HT1080 (cell line): ENCODE measurements at places on chromosomes 4 and X. TPM values are rescaled to one million over a fixed set of nuclear protein-coding genes. Genes with fewer than 3 reads are reported as not detected.

GRCh38 chr4:24772061-24772705, 23.2 kb upstream of the SOD3 start:
- DNase-seq: no peak

PARM1 gene
- not detected in 2 replicates for total RNA-seq

GRCh38 chr4:52296341-52296740, 245.2 kb downstream of the SPATA18 start:
- DNase-seq: no peak

USP38 gene
- 16.5 and 20.7 TPM in 2 replicates for total RNA-seq

MAGEC3 gene
- total RNA-seq: not detected in 2 replicates

DNA sequence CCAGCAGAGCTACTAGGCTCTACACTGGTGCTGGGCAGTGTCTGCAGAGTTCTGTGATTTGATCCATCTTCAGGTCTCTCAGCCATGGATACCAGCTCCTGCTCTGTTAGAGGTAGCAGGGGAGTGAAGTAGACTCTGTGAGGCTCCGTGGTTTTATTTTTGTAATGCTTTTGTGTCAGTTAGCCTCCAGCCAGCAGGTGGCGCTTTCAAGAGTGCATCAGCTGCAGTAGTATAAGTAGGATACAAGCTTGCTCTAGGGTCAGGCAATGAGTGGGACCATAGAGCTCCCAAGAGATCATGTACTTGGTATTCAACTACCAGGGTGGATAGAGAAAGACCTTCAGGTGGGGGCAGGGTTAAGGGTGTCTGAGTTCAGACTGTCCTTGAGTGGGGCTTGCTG, 362.5 kb upstream of the TRAM1L1 start:
- DNase-seq: peak; percentile 35

DNA sequence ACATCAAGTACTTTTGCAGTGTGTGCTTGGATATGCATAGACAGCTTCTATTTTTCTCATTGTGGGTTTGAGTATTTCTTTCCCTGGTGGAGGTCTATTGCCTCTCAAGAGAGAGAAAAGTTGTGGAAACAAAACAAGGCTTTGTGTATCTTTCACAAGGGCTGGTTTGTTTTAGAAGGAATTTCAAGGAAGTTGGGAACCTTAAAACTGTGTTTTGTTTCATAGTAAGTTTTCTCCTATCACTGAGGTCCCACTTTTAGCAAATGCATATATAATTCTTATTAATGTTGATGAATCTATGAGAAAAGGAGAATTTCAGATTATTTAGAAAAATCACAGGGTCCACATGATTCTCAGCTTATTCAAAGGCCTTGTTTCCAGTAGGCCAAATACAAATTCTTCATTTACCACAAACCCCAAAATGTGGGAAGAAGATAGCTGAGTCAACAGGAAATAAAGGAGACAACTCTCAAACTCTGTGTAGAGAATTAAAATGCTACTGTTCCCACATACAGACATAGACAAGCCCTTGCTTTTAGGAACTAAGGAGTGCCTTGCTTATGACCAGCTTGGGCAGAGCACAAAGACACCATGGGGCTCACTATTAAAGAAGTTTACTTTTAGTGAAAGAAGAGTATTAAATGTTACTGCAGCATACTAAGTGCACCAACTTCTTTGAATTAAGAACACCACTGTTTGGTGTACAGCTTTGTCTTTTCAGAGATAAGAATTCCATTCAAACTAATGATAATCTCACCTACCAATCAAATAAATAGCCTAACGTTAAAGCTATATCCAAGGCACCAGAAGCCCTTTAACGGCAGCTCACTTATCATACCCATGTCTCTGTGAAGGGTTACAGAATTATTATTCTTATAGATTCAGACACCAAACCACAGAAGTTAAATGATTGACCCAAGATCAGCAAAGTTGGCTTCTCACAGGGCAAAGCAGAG, 177.4 kb upstream of the LEF1 start:
- DNase-seq: peak; percentile 90

DNA sequence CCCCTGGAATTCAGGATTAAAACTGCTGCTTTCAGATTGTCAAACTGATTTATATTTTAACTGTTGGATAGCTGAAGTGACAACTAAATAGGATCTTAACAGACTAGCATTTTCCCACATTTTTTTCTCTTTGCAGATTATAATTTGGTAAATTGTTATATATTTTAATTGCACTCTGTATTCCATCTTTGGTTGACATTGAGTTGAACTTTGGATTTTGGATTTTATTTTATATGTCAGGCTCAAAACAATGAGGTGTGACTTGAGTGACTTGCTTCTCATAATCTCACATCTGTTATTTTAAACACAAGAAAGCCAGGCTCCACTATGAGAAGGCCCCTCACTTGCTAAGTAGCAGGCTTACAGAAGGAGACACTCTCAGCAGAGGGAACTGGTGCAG, 38.1 kb downstream of the NAA11 start:
- no peak for DNase-seq

TMPRSS11B gene
- not detected in 2 replicates for total RNA-seq

- peak; percentile 0 for DNase-seq
Observed at GRCh38 chrX:128818690-128819089, 704.6 kb downstream of the SMARCA1 start.

STAP1 gene
- not detected in 2 replicates for total RNA-seq

DNA sequence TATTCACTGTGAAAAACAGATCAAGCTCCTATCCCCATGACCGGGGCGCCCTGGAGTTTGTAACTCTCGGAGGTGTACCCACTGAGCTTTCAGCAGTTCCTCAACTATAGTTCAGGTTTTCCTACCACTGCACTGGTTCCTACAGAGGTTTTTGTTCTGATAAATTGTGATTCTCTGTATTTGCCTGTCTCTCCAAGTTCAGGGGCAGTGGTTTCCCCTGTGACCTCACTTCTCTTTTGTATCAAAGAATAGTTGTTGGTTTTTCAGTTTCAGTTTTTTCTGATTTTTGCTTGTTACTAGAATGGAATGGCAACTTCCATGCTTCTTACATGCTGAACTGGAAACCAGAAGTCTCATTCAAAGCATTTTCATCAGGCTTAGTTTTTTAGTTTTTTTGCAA, 56.8 kb upstream of the PLS3 start:
- DNase-seq: no peak

- peak; percentile 80 for DNase-seq
Observed at GRCh38 chr4:70705183-70706043, 16.4 kb upstream of the RUFY3 start.

GRCh38 chrX:65610040-65610439, 57.4 kb upstream of the MSN start:
- DNase-seq: no peak

DNA sequence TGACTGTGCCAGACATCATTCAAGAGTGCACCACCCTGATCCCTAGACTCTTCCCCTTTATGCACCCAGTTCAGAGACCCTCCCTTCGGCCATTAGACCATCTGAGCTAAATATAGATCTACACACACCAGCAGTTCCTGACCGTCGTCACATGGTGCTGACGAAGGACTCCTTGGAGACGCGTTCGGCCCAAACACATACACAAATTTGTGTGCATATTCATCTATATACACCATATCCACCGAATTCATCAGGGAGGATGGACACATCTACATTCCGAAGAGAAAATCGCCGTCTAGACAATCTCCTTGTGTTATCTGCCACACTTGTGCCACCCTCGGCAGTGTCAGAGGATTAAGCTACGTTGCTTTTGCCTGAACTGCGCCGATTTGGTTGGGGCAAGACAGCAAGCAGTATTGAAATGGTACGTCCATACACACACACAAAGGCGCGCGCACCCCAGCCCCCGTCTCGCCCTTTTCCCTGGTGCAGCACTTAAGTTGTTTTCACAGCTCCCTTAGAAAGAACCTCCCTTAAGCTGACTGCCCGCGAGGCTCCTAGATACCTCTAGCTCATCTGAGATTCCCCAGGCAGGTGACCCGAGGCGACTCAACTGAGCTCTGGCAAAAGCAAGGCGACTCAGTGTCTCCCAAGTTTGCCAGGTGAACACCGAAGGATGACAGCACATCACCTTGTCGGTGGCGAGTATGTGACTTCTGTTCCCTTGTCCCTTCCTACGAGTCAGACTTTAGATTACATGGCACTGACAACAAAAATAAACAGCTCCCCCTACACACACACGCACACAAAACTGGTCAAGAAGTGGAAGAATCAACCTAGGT, 1.0 kb downstream of the RASGEF1B start:
- DNase-seq: no peak

GRCh38 chr4:24611575-24611974, 27.2 kb upstream of the DHX15 start:
- DNase-seq: no peak

F9 gene
- not detected in 2 replicates for total RNA-seq

DNA sequence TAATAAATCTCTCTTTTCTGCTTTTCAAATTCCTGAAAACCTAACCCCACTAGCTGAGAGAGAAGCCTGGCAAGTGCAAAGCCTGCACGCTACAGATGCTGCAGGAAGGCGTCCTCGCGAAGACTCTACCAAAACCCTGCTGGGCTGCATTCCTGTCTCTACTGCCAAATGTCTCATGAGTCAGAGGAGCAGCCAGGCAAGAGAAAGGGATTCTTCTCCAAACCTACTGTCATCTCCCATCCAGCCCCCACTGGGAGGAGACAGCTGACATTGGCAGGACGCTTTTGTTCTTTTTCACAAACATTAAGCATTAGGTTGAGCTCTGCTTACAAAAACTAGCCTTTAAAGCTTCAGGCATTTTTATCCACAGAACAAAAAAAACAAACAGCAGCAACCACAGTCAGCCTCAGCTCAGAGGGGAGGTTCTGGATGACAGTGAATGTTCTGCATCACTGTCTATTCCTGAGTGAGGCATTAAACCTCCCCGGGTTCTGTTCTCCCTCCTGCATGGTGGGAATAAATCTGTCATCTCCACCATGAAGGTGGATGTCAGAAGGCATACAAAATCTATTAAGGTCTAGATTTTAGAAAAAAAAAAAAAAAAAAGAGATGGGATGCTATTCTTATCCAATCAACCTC, 18.0 kb downstream of the CRMP1 start:
- DNase-seq: no peak

F11 gene
- not detected in 2 replicates for total RNA-seq

DNA sequence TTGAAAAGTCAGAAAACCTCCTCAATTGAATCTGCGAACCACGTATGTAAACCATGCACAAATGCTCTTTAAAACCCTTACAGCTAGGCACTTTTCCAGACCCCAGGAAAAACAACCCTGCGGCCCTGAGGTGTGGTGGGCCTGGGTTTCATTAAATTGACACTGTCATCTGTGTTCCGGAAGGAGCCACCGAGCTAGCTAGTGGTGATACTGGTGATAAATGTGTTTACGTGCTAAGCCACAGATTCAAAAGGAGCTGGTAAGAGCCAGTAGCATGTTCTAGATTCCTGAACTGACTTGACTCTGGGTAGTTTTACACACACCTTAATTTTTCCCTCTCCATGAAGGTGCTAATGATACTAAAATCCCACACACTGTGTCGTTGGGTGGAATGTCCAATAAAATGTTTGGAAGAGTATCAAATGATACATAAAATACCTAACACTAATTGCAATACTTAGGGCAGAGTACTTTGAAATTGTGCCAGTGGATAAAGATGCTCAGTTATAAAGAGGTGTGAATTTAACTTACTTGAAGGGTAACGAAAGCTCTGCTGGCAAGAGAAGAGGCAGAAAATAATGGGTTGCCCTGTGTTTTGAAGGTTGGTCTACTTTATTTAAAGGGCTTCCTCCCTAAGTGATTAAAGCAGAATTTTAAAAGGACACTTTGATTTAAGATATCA, 8.5 kb downstream of the SMS start:
- no peak for DNase-seq
